Activated CD4-positive, alpha-beta memory T cell treated with anti-CD3 and anti-CD28 coated beads, Interleukin-2, amount 10 ng/mL, durations not matched to agents 7 days and 5 days (primary cell): ENCODE measurements at places on chromosomes 7 and 10. TPM values are rescaled to one million over a fixed set of nuclear protein-coding genes. Genes with fewer than 3 reads are reported as not detected.

The HOXA10 gene
- total RNA-seq: not detected

GRCh38 chr7:44793919-44794318 lies 2.6 kb upstream of the PPIA start:
- DNase-seq: no peak
- H3K4me1 ChIP-seq: peaks cover 15% of the 10 kb centered on the region
- peak overlapping the region; percentile 1 for H3K27ac ChIP-seq
- peaks cover 18% of the 10 kb centered on the region for H3K36me3 ChIP-seq

The ADRB1 gene
- 0.20 TPM for total RNA-seq

- no peaks in the 10 kb centered on the region for H3K27me3 ChIP-seq
- no peak for DNase-seq
- no peak overlapping the region for H3K27ac ChIP-seq
- H3K4me3 ChIP-seq: no peak overlapping the region
Observed at GRCh38 chr10:58104351-58104751, 163.3 kb downstream of the IPMK start.

The PNLIPRP2 gene
- total RNA-seq: not detected

The INHBA gene
- not detected for total RNA-seq

DNA sequence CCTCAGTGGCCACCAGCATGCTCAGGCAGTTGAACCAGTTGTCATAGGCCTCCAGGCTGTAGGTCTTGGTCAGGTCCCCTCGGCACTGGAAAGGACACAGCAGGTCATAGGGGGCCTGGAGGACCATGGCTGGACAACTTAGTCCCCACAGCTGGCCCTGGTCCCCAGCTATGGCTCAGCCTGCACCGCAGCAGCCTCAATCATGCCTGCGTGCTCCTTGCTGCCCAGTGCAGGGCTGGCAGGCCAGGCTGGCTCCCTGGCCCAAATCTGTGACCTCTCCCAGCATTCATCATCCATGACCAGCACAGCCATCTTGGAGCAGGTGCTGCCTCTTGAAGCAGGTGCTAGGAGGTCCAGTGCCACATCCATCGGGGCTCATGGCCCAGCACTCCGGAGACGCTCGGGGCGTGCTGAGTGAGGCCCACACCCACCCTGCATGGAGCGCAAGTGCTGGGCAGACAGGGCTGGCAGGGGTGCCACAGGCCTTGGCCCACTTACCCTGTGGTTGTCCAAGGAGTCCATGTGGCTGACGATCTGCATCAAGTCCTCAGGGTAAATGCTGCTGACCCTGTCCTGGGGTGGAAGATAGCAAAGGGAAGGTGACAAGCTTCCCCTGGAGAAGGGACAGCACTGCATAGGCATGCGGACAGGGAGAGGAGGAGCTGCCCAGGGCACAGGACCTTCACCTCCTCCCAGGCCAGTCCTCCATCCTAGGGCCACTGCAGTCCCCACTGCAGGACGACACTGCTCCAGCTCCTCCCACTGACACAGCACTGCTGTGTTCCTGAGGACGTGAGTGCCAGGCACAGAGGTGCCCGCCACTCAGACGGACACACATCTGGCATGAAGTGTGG lies 61.7 kb downstream of the CSGALNACT2 start:
- H3K27ac ChIP-seq: no peak overlapping the region
- no peaks in the 10 kb centered on the region for H3K36me3 ChIP-seq
- no peak overlapping the region for H3K4me3 ChIP-seq
- no peaks in the 10 kb centered on the region for H3K27me3 ChIP-seq
- peaks cover 9% of the 10 kb centered on the region for H3K4me1 ChIP-seq

DNA sequence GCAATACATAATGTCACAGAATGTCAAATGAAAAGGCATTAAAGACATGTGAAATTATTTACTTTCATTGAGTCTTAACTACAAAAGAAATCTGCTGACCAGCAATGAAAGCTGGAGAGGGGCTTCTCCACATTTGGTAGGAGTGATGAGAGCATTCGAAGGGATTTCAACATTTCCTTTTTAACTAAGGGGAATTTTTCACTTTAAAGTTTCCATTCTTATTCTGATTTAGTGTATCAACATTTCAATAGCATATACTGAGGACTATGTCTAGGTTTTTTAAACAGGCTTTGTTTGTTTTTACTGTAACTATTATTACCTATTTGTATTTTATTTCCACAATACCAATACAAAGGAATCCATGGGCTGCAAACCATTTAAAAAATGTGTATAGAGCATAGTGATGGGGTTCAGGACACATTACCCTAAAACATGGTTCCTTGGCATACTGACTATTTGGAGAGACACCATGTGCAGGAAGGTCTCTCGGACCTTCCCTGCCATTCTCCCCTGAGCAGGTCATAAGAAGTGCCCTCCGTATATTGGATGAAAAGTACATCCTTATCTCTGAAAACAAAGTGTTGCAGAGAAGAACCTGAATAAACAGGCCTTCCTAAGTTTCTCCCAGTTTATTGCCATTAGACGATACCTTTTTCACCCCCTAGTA lies 278.7 kb downstream of the DOCK4 start:
- H3K4me1 ChIP-seq: no peaks in the 10 kb centered on the region
- H3K27me3 ChIP-seq: no peaks in the 10 kb centered on the region
- no peak overlapping the region for H3K27ac ChIP-seq
- no peaks in the 10 kb centered on the region for H3K36me3 ChIP-seq
- H3K4me3 ChIP-seq: no peak overlapping the region

- peaks cover 59% of the 10 kb centered on the region for H3K36me3 ChIP-seq
- DNase-seq: no peak
- no peak overlapping the region for H3K27ac ChIP-seq
- peaks cover 48% of the 10 kb centered on the region for H3K4me1 ChIP-seq
Observed at GRCh38 chr7:87882151-87882937, 6.1 kb downstream of the DBF4 start.

DNA sequence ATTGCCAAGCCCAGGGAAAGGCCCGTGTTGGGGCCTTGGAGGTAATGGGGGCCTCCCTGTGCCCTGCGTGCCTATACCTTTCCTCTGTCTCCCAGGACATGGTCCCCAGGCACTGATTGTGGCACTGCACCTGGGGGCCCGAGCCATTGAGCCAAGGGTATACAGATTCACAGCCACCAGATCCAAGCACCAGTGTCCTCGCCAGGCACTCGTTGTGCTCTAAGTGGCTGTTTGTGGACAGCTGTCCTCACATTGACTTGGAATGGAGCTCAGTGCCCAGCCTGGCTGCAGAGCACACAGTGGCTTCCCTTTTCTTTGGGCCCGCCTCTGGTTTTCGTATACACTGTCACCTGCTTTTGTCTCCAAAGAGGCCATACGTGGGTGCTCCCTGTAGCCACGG lies 72.0 kb upstream of the BTBD16 start:
- H3K27me3 ChIP-seq: no peaks in the 10 kb centered on the region
- H3K27ac ChIP-seq: no peak overlapping the region
- no peaks in the 10 kb centered on the region for H3K4me1 ChIP-seq
- no peaks in the 10 kb centered on the region for H3K36me3 ChIP-seq
- H3K4me3 ChIP-seq: no peak overlapping the region

The PILRB gene
- total RNA-seq: 39.8 TPM

- no peak for DNase-seq
- H3K4me3 ChIP-seq: no peak overlapping the region
- H3K27ac ChIP-seq: no peak overlapping the region
- peaks cover 27% of the 10 kb centered on the region for H3K27me3 ChIP-seq
- H3K4me1 ChIP-seq: no peaks in the 10 kb centered on the region
- no peaks in the 10 kb centered on the region for H3K36me3 ChIP-seq
Observed at GRCh38 chr10:88640186-88640585, 24.1 kb upstream of the LIPF start.

GRCh38 chr10:122056431-122057094 lies 67.6 kb downstream of the TACC2 start:
- H3K36me3 ChIP-seq: no peaks in the 10 kb centered on the region
- H3K27me3 ChIP-seq: no peaks in the 10 kb centered on the region
- no peak overlapping the region for H3K4me3 ChIP-seq
- no peak overlapping the region for H3K27ac ChIP-seq
- H3K4me1 ChIP-seq: no peaks in the 10 kb centered on the region

DNA sequence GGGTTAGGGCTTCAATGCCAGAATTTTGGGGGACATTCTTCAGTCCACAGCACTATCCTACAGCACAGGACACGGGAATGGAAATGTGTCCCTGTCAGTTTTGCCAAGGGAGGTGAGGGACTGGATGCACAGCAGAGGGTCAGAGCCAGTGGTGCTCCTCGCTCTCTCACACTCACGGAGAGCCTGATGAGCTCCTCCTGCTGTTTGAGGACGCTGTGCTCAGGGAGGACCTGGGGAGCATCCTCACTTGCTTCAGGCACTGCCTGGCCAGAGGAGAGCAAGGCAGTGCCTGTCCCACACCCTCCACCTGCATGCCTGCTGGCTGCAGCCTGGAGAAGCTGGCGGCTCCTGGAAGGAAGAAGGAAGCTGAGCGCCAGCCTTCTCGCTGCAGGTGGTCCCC lies 58.6 kb downstream of the RAMP3 start:
- peaks cover 44% of the 10 kb centered on the region for H3K27me3 ChIP-seq
- no peak overlapping the region for H3K4me3 ChIP-seq
- no peak overlapping the region for H3K27ac ChIP-seq
- no peak for DNase-seq
- H3K36me3 ChIP-seq: no peaks in the 10 kb centered on the region

DNA sequence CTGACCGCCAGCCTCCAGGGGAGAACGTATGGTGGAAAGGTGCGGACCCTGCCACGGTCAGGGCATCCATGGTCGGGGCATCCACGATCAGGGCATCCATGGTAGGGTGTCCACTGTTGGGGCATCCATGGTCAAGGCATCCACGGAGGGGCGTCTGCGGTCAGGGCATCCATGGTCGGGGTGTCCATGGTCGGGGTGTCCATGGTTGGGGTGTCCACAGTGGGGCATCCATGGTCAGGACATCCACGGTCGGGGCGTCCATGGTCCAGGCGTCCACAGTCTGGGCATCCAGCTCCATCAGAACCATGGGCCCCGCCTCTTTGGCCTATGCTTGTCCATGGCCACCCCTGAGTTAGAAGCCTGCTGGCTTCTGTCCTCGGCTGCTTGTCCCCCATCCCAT lies 148.1 kb downstream of the ADARB2 start:
- DNase-seq: no peak
- H3K4me1 ChIP-seq: no peaks in the 10 kb centered on the region
- no peak overlapping the region for H3K27ac ChIP-seq
- no peak overlapping the region for H3K4me3 ChIP-seq

- no peaks in the 10 kb centered on the region for H3K27me3 ChIP-seq
- H3K4me3 ChIP-seq: no peak overlapping the region
- peaks cover 4% of the 10 kb centered on the region for H3K36me3 ChIP-seq
- no peak for DNase-seq
- peak overlapping the region; percentile 90 for H3K27ac ChIP-seq
Observed at GRCh38 chr7:22884911-22885788, 62.5 kb upstream of the TOMM7 start.

GRCh38 chr7:113840954-113841353 lies 77.9 kb downstream of the PPP1R3A start:
- H3K27me3 ChIP-seq: no peaks in the 10 kb centered on the region
- no peak overlapping the region for H3K27ac ChIP-seq
- no peaks in the 10 kb centered on the region for H3K4me1 ChIP-seq
- DNase-seq: no peak
- no peaks in the 10 kb centered on the region for H3K36me3 ChIP-seq
- H3K4me3 ChIP-seq: no peak overlapping the region

The ADAM8 gene
- total RNA-seq: 207 TPM

DNA sequence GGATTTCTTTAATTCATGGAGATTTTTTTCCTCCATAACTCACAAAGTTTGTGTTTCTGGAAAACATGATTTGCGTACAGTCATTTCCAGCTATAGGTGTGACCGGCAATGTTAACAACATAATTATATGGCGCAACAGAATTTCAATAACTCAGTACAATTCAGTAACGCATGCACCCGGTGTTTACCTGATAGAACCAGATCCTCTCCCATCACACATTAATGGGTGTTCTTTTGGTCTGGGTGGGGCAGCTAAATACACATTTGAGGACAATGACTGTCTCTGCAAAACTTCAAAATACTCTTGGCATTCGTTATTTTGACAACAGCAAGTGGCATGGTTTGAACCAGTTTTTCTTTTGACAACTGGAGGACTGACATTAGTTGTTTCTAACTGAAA lies 102.3 kb downstream of the KLF6 start:
- peaks cover 5% of the 10 kb centered on the region for H3K4me1 ChIP-seq
- no peak for DNase-seq
- H3K4me3 ChIP-seq: no peak overlapping the region

DNA sequence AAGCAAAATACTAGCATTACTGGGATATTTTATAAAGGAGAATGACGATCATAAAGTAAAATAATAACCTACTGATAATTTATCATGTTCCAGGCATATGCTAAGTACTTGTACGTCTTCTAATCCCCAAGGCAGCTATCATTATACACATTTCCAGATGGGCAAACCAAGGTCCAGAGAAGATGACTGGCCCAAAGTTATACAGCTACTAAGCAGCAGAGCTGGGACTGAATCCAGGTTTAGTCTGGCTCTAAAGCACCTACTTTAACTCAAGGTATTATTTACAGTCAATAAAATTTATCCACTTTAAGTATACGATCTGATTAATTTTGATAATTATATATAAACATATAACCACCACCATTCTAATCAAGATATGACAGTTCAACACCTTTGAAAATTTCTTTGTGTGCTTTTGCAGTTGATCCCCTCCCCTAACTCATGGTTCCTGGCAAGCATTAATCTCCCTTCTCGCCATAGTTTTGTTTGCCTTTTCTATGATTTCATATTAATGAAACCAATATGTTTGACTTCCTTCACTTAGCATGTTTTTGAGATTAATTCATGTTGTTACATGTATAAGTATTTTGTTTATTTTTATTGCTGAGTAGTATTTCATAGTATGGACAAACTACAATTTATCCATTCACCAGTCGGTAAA lies 126.7 kb downstream of the CPEB3 start:
- DNase-seq: no peak
- H3K4me3 ChIP-seq: no peak overlapping the region
- no peak overlapping the region for H3K27ac ChIP-seq
- H3K36me3 ChIP-seq: peaks cover 11% of the 10 kb centered on the region
- no peaks in the 10 kb centered on the region for H3K27me3 ChIP-seq

DNA sequence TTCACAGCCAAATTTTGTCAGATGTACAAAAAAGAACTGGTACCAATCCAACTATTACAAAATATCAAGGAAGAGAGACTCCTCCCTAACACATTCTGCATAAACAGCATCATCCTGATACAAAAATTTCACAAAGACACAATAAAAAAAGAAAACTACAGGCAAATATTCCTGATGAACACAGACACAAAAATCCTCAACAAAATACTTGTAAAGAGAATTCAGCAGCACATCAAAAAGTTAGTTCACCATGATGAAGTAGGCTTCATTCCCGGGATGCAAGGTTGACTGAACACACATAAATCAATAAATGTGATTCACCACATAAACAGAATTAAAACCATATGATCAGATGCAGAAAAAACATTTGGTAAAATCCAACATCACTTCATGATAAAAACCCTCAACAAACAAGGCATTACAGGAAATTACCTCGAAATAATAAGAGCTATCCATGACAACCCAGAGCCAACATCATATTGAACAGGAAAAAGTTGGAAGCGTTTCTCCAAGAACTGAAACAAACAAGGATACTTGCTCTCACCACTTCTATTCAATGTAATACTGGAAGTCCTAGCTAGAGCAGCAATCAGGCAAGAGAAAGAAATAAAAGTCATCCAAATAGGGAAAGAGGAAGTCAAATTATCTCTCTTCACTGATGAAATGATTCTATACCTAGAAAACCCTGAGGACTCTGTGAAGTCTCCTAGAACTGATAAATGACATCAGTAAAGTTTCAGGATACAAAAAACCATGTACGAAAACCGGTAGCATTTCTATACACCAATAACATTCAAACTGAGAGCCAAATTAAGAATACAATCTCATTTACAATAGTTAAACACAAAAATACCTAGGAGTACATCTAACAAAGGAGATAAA lies 223.1 kb downstream of the REEP3 start:
- H3K27me3 ChIP-seq: peaks cover 16% of the 10 kb centered on the region
- no peak for DNase-seq
- H3K36me3 ChIP-seq: no peaks in the 10 kb centered on the region
